ENCODE measurements at places on chromosomes 13 and 19.

DNA sequence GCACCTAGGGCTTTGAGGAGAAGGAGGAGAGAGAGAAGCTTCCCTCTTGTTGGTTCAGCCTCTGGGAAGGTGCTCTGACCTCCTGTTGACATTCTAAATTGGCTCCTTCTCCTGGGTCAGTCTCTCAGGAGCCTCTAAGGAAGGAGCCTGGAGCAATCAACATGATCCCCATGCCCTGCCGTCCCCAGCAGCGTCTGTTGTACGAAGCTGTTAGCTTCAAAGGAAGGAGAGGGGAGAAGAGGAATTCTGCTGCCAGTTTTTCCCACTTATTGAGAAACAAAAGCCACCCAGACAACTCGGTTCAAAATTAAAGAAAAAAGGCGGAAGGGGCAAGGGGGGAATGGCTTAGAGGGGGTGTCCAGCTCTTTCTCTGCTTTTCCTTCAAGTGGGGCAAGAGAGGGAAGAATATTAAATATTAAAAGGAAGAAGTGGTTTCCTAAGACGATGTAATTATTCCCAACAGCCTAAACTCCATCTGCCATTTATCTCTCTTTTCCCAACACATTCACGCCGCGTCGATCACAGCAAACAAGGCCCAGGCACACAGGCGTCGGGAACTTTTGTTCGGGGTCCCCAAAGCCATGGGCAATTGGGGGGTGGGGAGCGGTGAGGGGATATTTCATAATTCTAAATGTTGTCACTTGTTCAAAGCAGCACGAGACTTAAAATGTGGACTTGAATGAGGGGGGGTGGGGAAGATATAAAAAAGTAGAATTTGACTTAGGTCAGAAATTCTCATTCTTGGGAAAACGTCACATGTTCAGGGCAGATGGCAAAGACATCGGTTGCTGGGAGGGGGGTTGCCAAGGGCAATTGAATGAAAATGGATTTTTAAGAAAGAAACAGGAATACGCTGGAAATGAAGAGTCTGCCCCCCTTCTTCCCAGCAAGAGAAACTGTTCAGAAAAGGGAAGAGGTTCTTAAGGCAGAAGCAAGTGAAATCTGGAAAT lies 116.8 kb upstream of the CACNA1A start:
- DNase-seq: no peak

GRCh38 chr19:6413721-6414643 lies 10.6 kb downstream of the KHSRP start:
- DNase-seq: no peak

DNA sequence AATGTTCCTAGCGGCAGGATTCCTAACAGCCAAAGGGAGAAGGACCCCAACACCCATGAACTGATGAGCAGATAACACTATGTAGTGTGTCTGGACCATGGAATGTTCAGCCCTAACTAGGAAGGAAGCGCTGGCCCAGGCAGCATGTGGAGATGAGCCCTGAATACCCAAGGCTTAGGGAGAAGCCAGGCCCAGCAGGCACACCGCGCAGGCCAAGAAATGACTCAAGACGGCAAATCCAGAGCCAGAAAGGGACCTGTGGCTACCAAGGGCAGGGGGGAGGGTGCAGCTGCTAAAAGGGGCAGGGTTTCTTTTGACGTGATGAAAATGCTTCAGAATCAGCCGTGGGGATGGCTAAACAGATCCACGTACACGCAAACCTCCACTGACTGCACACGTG lies 20.7 kb upstream of the TINCR start:
- DNase-seq: no peak

DNA sequence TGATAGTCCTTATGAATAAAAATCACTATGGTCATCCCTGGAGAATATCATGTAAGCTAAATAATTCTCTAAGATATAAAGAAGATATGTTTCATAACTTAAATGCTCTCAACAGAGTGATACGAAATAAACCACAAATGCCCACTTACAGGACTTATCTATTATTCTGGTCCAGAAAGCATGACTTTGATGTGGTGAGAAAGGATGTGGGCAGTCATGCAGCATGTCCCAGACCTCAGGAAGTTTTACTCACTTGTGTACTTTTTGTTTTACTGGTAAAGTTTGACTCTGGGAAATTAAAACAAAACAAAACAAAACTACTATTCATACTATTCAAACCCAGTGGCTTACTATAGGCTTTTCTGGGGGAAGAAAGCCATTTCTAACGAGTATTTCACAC lies 483.2 kb upstream of the SLITRK6 start:
- no peak for DNase-seq

DNA sequence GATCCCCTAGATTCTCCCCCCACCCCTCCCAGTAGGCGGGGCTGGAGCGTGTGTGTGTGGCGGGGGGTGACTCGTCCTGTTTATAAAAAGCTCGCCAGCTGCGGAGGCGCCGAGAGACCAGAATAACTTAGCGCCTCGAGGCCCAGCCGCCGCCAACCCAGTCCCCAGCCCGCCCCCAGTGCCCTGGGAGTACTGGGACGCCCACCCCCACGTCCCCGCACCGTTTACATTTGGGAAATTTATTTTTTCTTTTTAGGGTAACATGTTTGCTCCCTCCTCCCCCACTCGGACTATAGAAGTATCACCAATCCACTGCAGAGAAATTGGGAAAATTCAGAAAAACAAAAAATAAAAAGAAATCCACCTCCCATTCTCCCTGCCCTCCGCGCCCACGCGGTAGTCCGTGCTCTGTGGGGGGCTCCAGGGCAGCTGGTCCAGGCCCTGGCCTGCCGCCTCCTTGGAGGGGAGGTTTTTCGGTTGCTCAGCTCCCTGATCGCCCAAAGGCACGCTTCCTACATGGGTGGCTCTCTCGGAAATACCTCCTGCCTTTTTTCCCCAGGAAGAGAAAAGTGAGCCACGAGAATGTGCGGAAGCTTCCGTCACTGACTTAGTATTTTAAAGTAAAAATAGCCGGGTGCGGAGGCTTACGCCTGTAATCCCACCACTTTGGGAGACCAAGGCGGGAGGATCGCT lies 1.5 kb upstream of the RAB3A start:
- DNase-seq: no peak

GRCh38 chr13:78004821-78005220 lies 86.2 kb upstream of the EDNRB start:
- no peak for DNase-seq

GRCh38 chr13:36919171-36919832 lies 736 bp downstream of the SMAD9 start:
- DNase-seq: no peak

- DNase-seq: no peak
Measured at GRCh38 chr13:38265132-38265497, 84.5 kb upstream of the UFM1 start.
